ENCODE measurements at places on chromosomes 11 and 22.

- no peak overlapping the region for H3K4me3 ChIP-seq
- DNase-seq: no peak
- no peaks in the 10 kb centered on the region for H3K4me1 ChIP-seq
- no peak overlapping the region for H3K27ac ChIP-seq
- no peaks in the 10 kb centered on the region for H3K27me3 ChIP-seq
Measured at GRCh38 chr11:122853261-122853660, 15.0 kb downstream of the CRTAM start.

DNA sequence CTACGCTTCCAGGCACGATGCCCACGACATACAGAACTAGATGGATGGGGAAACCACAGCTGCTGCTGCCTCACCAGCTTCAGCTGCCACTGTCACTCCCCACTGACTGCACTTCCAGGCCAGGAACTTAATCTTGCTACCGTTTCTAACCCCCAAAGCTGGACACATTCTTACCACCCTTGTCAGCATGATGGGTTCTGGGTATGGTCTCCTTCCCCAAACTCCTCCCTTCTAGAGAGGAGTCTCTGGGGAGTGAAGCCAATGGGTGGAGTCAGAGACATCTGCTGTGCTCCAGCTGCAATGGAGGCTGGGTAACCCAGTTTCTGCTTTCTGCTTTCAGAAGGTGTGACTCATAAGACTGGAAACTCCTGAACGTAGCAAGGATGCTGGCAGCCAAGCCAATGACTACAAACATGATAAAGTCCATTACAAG is 87.0 kb upstream of the THY1 start:
- H3K27me3 ChIP-seq: no peaks in the 10 kb centered on the region
- no peaks in the 10 kb centered on the region for H3K4me1 ChIP-seq
- H3K27ac ChIP-seq: no peak overlapping the region
- no peaks in the 10 kb centered on the region for H3K36me3 ChIP-seq
- no peak for DNase-seq

DNA sequence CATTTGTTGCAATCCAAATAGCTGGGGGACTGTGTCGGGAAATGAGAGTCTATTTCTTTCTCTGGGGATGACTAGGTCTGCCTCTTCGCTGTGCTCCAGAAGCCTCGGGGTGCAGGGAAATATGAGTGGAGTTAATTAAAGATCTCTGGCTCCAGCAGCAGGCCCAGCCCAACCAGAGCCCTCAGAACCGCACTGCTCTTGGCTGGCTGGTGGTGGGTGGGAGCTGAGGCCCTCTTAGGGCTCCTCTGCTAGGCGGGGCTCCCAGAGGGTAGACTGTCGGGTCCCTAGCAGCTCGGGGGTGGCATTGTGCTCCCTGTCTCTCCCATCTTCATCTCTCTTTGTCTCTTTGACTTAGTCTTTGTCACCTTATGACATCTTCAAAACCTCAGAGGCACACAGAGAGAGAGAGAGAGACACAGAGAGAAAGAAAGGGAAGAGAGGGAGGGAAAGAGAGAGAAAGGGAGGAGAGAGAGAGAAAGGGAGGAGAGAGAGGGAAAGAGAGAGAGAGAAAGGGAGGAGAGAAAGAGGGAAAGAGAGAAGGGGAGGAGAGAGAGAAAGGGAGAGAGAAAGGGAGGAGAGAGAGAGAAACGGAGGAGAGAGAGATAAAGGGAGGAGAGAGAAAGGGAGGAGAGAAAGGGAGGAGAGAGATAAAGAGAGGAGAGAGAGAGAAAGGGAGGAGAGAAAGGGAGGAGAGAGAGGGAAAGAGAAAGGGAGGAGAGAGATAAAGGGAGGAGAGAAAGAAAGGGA is 20.2 kb downstream of the MPPED1 start:
- no peaks in the 10 kb centered on the region for H3K36me3 ChIP-seq
- no peak for DNase-seq
- H3K4me1 ChIP-seq: peaks cover 12% of the 10 kb centered on the region
- H3K27me3 ChIP-seq: no peaks in the 10 kb centered on the region
- no peak overlapping the region for H3K4me3 ChIP-seq

DNA sequence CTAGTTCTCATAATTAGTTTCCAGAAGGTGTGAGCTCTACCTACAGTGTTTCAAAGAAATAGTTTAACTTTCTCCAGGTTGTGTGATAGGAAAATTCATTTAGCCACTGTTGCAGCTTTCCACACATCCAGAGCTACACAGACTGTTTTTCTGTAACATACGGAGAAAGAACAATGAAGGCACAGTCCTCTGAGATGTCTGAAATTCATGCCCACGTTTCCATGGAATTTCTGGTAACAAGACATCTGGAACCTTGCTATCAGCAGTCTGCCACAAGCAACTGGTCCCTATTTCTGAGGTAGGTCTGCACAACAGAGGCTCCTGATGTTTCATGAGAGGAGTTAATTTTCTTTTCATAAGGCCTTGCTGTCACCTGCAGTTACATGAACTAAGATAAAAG is 273.3 kb upstream of the C11orf87 start:
- DNase-seq: no peak
- H3K4me1 ChIP-seq: no peaks in the 10 kb centered on the region
- no peaks in the 10 kb centered on the region for H3K36me3 ChIP-seq
- no peaks in the 10 kb centered on the region for H3K27me3 ChIP-seq

Data from right lobe of liver (tissue), 6 donors.